ENCODE measurements at places on chromosomes 16 and 17.

GRCh38 chr17:68398691-68399637 lies 58.3 kb downstream of the WIPI1 start:
- no peak for DNase-seq

- peak; percentile 85 for DNase-seq
Measured at GRCh38 chr17:78723001-78723796, 58.9 kb downstream of the CYTH1 start.

- DNase-seq = peak; percentile 94
Measured at GRCh38 chr16:30947859-30948666, 805 bp upstream of the ORAI3 start.

- DNase-seq = no peak
Measured at GRCh38 chr16:31664683-31665482, 137.2 kb downstream of the AHSP start.

GRCh38 chr16:65094009-65094408 lies 27.9 kb downstream of the CDH11 start:
- no peak for DNase-seq

GRCh38 chr17:36509272-36509985 lies 22.9 kb downstream of the ZNHIT3 start:
- DNase-seq = no peak

DNA sequence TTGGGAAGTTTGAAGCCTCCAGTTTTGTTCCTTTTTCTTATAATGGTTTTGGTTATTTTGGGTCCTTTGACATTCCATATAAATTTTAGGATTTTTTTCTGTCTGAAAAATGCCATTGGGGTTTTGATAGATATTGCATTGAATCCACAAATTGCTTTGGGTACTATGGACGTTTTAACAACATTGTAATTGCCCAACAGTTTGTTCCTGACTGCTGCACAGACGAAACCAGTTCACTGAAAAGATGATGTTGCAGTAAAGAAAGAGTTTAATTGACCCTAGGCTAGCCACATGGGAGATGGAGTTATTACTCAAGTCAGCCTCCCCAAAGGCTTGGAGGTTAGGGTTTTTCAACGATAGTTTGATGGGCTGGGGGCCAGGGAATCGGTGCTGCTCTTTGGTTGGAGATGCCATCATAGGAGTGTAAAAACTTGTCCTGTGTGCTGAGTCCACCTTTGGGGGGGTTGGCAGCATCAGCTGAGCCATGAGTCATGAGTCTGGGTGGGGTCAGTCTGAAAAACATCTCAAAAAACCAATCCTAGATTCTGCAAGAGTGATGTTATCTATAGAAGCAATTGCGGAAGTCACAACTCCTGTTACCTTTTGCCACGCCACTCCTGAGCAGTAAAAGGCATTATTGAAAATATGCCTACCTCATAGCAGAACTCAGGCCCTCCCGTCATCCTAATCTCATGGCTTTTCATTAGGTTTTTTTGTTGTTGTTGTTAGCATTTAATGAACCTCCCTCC lies 2.7 kb upstream of the PRSS41 start:
- no peak for DNase-seq

GRCh38 chr17:27878776-27879562 lies 14.2 kb downstream of the LYRM9 start:
- no peak for DNase-seq

- DNase-seq = no peak
Measured at GRCh38 chr17:80609757-80610156, 65.1 kb downstream of the RPTOR start.

GRCh38 chr17:6843241-6843880 lies 11.8 kb upstream of the TEKT1 start:
- DNase-seq = no peak

DNA sequence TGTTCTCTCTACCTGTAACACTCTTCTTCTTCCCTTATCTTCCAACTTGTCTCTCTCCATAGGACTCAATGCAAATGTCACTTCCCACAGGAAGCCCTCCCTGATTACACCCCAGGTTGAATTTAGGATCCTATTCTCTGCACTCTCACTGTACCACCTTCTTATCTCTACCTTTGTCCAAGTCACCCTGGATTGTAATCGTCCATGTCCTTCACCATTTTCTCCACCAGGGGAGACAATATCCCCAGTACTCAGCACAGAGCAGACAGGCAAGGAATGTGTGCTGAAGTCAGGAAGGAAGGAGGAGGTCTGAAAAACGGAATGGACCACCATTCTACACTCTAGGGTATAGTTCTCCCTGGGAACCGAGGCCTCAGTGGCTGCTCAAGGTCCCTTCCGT lies 14.2 kb downstream of the C16orf82 start:
- DNase-seq = no peak

- DNase-seq = no peak
Measured at GRCh38 chr16:59697236-59697635, 963.1 kb upstream of the GOT2 start.

DNA sequence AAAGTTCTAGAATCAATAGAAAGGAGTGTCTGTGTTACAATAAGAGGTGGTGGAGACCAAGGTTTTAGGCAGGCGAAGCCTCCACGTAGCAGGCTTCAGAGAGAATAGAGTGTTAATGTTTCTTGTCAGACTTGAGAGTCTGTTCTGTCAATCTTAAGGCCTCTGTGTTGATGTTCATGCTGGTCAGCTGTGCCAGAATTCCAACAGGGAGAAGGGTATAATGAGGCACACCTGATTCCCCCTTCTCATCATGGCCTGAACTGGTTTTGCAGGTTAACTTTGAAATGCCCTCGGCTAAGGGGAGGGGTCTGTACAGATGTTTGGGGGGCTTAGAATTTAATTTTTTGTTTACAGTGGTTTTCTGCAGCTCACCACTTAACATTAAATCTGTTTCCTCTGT lies 46.0 kb downstream of the RNF112 start:
- no peak for DNase-seq

DNA sequence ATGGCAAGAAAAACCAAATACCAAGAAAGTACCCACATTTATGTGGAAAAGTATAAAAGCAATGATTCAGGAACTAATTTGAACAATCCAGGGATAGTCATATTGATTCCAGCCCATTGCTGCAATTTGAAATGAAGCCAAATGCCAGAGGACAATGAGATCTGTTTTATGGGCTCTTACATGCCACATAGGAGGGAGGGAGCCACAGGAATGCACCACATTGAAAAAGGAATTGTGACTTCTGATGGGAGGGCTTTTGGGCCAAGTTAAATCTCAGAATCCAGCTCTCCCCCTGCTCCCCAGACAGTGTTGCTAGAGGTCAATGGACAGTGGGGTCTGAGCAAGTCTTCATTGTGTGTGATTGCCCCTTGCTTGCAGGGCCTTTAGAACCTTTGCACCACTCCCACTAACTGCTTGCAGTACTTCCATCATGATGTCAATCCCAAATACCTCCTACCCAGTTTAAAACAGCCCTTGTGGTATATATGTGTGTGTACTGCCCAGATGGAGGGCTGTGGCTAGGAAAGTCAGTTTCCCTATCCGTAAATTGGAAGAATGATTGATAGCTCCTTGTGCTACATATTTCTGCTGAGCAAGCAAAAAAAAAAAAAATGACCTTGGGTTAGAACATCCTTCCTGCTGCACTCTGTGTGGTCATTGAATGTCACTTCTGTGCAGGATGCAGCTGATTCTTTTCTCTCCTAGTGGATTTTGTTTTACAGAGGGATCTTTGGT lies 406.8 kb downstream of the UTP18 start:
- no peak for DNase-seq

DNA sequence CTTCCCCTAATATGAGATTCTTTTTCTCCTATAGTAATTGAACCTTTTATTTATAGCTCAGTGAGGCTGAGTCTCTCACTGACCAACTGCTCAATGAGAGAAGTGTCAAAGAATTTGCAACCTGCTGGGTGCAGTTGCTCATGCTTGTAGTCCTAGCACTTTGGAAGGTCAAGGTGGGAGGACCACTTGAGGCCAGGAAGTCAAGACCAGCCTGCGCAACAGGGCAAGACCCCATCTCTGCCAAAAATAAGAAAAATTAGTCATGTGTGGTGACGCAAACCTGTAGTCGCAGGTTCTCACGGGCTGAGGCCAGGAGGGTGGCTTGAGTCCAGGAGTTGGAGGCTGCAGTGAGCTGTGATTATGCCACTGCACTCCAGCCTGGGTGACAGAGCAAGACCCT lies 30.9 kb upstream of the CRYBA1 start:
- DNase-seq = no peak

GRCh38 chr16:5906351-5906750 lies 808.8 kb upstream of the EEF2KMT start:
- no peak for DNase-seq

- no peak for DNase-seq
Measured at GRCh38 chr16:55499951-55500529, 8.8 kb upstream of the LPCAT2 start.

GRCh38 chr16:86033016-86033474 lies 134.1 kb downstream of the IRF8 start:
- DNase-seq = peak; percentile 16

DNA sequence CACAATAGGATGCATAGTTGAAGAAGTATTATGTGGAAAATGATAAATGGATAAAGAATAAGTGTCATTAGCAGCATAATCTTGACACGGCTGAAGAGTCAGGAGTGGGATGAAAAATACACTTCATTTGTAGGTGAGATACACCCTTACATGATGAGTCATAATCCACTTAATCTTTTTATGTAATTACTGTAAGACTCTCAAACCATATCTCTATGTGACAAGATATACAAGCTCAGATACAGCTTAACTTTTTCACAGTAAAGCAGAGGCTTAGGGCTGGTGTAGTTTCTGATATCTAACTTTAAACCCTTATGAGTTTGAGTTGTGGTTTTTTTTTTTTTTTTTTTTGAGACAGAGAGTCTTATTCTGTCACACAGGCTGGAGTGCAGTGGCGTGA lies 101.2 kb downstream of the FTO start:
- no peak for DNase-seq

GRCh38 chr17:39547713-39548478 lies 59.8 kb downstream of the NEUROD2 start:
- peak; percentile 39 for DNase-seq

GRCh38 chr16:17273142-17273561 lies 197.6 kb downstream of the XYLT1 start:
- DNase-seq = no peak

DNA sequence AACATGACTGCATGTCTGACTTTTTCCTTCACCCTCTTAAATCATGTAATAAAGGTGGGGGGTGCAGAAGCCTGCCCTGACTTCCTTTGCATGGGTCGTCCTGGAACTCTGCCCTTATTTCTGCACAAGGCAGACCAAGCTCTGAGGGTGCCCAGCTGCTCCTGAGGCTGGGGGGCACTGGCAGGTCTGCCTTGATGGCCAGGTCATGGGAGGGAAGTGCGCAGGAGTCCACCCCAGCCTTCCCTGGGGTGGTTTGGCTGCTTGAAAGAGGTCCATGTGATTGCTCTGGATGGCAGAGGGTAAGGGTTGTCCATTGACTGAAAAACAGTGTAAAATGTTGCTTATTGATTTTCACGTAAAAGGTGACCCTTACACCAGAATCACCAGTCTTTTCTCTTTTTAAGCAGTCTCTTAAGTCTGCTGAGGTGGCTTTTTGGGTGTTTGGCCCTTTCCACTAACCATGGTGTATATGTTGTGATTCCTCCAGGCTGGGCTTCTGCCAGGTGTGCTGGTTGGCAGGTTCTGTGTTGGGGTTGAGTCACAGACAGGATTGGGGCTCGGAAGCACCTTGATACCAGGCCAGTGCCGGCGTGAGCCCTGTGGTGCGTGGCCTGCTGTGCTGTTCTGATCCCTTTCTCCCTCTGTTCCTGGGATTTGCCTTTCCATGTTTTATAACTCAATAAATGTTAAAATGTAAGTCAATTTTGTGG lies 19.4 kb downstream of the DHX38 start:
- DNase-seq = no peak

GRCh38 chr17:8091033-8091687 lies 3.6 kb upstream of the ALOX12B start:
- no peak for DNase-seq

DNA sequence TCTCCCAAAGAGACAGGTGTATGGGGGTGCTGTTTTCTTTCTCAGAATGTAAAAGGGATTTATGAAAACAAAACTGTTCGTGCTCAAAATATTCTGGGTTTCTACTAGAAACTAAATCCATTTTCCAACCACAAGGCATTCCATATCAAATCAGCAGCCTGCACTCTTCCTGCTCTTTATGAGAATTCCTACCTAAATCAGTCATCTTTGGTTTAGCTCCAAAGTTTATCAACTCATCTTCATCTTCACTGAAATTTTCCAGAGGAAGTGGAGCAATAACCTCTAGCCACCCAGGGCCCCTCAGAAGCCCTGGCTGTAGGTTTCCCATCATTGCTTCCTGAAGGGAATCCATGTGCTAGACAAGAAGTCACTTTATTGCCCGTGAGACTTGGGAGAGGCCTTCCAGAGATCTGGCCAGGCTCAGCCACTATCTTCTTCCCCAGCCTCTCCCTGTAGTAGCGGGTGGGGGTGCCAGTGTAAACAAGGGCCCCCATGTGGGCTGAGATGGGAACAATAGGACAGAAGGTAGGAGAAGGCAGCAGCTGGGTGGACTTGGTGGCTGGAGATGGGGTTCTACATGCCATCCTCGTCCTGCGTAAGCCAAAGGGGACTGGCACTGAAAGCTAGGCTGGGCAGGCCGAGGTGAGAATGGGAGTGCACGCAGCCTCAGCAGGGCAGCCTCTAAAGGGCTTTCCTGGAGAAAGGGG lies 22.0 kb upstream of the ALDH3A1 start:
- no peak for DNase-seq

GRCh38 chr16:2246301-2246885 lies 5.0 kb downstream of the ECI1 start:
- no peak for DNase-seq

DNA sequence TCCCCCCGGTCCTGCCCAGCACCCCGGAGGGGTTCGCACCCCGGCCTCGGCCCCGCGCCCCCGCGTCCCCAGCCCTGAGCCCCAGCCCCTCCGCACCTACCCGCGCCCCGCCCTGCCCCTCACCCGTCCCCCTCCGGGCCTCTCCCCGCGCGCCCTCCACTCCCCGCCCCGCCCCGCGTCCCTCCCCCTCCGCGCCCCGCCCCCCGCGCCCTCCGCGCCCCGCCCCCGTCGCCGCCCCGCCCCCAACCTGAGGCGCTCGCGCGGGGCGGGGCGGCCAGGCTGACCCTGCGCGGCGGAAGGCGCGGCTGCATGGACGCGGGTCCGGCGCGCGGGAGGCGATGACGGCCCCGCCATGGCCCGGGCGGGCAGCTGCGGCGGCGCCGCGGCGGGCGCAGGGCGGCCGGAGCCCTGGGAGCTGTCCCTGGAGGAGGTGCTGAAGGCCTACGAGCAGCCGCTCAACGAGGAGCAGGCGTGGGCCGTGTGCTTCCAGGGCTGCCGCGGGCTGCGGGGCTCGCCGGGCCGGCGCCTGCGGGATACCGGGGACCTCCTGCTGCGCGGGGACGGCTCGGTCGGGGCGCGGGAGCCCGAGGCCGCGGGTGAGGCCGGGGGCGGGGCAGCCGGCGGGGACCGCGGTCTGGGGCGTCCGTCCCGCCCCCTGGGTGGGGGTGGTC lies at the start of gene SPIRE2:
Gene SPIRE2 (plus strand): TSS at position 277 of the 671 bp plus-strand sequence. CDS start 76 bp downstream, at position 353.
- peak; percentile 56 for DNase-seq

- no peak for DNase-seq
Measured at GRCh38 chr17:1228781-1229348, 41.4 kb upstream of the BHLHA9 start.

GRCh38 chr16:81902025-81902424 lies 109.2 kb downstream of the SDR42E1 start:
- DNase-seq = no peak
